ENCODE measurements at places on chromosomes 2 and 18. TPM values are rescaled to one million over a fixed set of nuclear protein-coding genes. Genes with fewer than 3 reads are reported as not detected.

The SCYGR4 gene
- polyA plus RNA-seq, result not detected

The IL1F10 gene
- polyA plus RNA-seq, result not detected

The ANKRD39 gene
- 21.3 TPM for polyA plus RNA-seq

GRCh38 chr2:23523373-23524260 lies 138.6 kb downstream of the KLHL29 start:
- no peak for DNase-seq

The NAT8 gene
- polyA plus RNA-seq, result not detected

GRCh38 chr2:233079953-233080835 lies 20.1 kb downstream of the INPP5D start:
- no peak for DNase-seq

The DPYSL5 gene
- polyA plus RNA-seq, result 11.9 TPM

- DNase-seq, result no peak
Measured at GRCh38 chr2:62363166-62363565, 142.8 kb downstream of the TMEM17 start.

The PLB1 gene
- polyA plus RNA-seq, result 0.08 TPM

GRCh38 chr2:64244037-64244416 lies 99.8 kb upstream of the PELI1 start:
- DNase-seq, result no peak

- DNase-seq, result no peak
Measured at GRCh38 chr2:200751786-200752185, 59.9 kb upstream of the BZW1 start.

- no peak for DNase-seq
Measured at GRCh38 chr2:123958011-123958410, 67.1 kb upstream of the CNTNAP5 start.

- DNase-seq, result no peak
Measured at GRCh38 chr2:234091883-234092282, 41.4 kb downstream of the SPP2 start.

GRCh38 chr18:28831908-28832307 lies 655.0 kb upstream of the CDH2 start:
- DNase-seq, result no peak

DNA sequence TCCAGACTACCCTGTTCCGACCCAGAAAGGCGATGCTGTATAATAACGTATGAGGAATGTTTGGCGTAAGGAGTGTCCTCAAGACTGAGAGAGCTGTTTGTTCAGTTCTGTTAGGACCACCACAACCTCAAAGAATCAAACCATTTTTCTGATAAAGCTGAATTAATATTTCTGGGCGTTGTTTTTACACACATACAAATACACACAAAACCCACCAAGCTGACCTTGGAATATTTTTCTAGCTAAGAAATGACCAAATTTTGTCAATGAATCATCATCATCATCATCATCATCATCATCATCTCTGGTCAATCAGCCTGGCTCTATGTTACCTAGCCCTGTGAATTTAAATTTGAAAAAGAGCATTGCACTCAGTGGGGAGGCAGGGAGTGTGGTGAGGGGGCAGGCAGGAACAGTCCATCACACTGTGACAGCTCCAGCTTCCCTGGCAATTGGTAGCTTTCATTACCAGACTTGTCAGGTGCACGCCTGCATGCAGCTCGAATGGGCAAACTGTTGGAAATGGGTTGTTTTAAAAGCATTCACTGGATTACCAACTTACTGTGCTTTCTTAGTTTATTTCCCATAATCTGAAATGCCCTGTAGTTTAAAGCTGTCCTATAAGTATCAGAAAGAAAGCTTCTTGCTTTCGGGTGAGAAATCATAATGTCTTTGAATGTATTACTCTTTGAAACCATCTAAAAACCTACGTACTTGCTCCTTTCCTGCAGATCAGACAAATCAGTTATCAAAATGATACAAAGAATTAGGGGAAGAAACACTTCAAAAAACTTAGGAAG lies 6.9 kb upstream of the POU3F3 start:
- DNase-seq, result no peak

DNA sequence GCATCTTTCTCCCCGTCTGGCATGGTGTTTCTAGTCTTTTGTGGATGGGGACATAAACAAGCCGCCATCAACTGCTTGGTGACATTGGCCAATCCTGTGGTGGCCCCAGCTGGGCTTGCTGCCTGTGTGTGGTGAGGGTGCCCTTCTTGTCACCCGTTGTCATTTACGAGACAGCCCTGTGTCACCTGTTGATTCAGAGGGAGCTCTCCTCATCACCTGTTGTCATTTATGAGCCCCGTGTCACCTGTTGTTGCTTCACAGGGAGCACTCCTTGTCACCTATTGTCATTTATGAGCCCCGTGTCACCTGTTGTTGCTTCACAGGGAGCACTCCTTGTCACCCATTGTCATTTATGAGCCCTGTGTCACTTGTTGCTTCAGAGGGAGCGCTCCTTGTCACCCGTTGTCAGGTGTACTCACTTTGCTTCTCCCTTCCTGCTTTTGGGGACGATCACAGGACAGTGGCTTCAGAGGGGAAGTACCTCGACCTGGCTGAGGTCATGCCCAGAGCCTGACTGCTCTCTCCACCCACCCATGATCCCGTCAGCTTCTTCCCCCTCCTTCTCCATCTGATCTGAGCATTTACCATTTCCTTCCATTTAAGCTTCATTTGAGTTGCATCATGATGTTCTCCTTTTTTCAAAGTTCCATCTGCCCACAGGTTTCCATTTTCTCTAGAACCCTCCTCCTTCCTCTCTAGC lies 29.1 kb downstream of the HPCAL1 start:
- no peak for DNase-seq

DNA sequence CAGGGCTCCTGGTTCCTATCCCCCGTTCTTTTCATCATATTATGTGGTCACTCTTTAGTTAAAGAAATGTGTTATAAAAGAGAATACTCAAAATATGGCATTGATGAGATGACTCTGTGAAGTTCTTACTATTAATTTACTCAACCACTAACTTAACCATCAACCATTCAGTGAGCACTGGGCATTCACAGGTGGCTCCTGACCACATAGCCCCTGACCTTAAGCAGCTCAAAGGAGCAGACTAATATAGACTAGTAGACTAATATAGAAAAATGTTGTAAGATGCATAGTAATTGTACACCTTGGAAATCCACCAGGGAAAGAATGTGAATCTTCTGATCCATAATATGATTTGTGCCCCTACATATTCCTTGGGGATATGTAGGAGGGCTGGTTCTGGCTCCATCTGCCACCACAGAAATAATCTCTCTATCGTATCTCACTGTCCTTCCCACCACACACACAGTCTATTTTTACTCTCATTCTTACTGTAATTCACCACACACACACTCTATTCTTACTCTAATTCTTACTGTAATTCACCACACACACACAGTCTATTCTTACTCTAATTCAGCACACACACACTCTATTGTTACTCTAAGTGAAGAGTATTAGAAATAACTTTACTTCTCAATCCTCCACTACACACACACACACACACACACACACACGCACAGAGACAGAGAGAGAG lies 188.9 kb upstream of the ITGA4 start:
- no peak for DNase-seq

The CCDC148 gene
- polyA plus RNA-seq, result 0.45 TPM

- no peak for DNase-seq
Measured at GRCh38 chr18:7733642-7734041, 166.5 kb downstream of the PTPRM start.

The MPP4 gene
- not detected for polyA plus RNA-seq

DNA sequence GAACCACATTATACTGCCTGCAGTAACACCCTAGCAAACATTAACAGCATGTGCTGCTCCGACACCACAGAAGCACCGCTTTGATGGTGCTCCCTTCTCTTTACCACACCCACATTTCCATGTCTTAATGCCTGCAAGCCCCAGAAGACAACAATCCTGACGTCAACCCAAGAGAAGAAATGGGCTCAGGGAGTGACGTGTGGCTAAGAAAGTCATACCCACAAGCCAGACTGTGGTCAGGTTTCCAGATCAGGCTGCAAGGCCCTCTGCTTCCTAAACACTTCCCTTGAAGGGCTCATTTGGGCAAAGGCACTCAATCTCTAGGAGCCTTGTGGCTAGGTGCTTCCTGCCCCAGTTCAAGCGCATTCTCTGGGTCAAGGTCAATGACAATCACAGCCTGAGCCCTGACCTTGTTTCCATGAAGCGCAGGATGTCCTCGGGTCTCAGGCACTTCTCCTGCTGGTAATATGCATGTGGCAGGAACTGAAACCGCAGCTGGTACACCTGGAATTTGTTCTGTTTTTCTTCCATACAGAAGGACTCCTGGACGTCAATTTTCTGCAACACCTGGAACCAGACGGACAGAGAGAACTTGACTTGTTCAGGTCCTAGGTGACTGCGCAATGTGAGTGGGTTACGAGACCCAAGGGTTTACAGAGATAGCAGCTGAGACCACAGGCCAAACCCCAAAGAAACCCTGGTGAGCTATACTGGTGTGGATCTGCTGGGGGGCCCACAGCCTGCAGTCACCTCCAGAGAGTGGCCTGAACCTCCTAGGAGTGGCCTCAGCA lies 67.2 kb downstream of the POLR1A start:
- no peak for DNase-seq

The IL36RN gene
- polyA plus RNA-seq, result not detected

- no peak for DNase-seq
Measured at GRCh38 chr2:69685321-69686048, 41.9 kb upstream of the AAK1 start.

GRCh38 chr18:10413722-10414121 lies 40.7 kb upstream of the APCDD1 start:
- DNase-seq, result no peak

- DNase-seq, result no peak
Measured at GRCh38 chr2:222734703-222735014, 63.2 kb downstream of the MOGAT1 start.

The L3MBTL4 gene
- polyA plus RNA-seq, result 1.0 TPM

- no peak for DNase-seq
Measured at GRCh38 chr2:213251618-213252017, 32.6 kb upstream of the SPAG16 start.

DNA sequence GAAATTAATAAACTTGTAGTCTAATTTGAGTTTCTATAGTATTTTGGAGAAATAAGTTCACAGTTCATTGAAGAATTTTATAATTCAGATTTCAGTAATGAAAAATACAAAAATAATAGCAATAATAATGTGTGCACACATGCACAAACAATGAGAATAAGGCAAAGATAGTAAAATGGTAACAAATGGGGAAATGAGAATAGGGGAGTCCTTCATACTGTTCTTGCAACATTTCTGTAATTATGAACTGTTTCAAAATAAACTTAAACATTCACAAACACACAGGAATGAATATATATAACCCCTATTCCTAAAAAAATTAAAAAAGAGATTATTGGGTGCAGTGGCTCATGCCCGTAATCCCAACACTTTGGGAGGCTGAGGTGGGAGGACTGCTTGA lies 63.9 kb downstream of the SPRED2 start:
- no peak for DNase-seq

DNA sequence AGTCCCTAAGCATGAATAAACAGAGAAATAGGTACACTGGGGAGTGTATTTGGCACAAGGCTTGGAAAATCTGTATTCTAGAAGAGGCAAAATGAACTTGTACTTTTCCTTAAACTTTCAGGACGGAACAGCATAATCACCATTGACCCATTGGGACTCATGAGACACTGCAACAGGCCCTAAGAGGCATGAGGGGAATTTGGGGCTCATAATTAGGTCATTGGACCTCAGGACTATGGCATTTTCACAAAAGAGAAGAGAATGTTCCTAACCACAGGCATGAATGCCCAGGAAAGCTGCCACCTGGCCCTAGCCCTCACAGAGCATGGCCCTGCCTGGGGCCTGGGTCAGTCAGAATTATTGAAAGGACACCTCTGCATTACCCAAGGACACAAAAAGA lies 67.9 kb upstream of the PIK3C3 start:
- no peak for DNase-seq

- DNase-seq, result no peak
Measured at GRCh38 chr2:223260681-223261080, 208.7 kb downstream of the KCNE4 start.

- no peak for DNase-seq
Measured at GRCh38 chr18:3798032-3798431, 348.1 kb downstream of the TGIF1 start.

DNA sequence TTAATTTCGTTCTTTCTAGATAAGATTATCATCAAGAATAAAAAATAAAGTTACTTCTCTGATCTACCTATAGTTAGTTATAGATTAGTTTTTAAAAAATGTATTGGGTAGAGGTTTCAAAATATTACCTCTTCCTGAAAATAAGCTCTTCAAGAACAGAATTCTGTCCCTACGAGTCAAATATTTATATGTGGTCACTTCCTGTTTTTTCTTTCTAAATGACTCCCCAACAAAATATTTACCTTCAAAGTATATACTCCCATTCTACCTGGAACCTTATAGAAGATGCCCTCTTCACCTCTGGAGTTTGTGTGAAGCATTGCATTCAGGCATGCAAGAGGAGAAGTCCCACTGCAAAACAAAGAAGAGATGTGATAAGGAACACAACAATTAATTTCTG lies 72.3 kb downstream of the ASXL2 start:
- no peak for DNase-seq

DNA sequence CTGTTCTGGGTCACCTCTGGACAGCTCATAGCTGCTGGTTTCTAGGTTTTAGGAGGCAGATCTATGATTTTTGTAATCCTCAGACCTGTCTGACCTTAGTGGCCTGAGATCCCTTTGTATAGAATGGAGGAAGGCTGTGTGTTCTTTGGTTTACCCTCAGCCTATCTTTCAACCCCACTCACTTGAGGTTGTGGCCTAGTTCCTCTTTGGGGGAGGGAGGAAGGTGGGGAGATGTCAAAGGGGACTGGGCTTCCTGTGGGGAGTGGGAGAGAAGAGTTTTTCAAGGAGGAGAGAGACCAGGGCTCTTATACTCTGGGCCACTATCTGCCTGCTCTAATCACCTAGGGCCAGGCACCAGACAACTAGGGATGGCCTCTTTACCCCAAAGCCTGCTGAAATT lies 28.5 kb downstream of the SEMA4F start:
- DNase-seq, result no peak

GRCh38 chr2:63834401-63834800 lies 7.3 kb upstream of the UGP2 start:
- no peak for DNase-seq

The SIX3 gene
- polyA plus RNA-seq, result 0.02 TPM

GRCh38 chr2:147826278-147827087 lies 18.3 kb upstream of the ACVR2A start:
- no peak for DNase-seq

DNA sequence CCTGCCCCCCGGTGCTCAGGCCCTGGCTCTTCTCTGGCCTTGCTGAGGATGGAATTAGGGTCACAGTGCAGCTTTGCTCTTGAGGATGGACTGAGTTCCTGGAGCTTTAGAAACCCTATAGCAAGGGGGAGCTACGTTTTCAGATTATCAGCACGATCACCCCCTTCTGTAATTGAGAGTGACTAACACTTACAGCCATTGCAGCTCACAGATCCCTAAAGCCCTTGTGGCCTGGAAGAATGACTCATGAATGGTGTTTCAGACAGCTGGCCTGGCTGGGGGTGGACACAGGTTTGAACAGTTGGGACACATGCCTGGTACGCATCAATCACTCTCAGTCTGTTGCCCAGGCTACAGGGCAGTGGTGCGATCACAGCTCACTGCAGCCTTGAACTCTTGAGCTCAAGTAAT lies 79.7 kb upstream of the IGFBP5 start:
- DNase-seq, result no peak

- no peak for DNase-seq
Measured at GRCh38 chr2:20153131-20153851, 71.6 kb downstream of the SDC1 start.

The SLC4A3 gene
- polyA plus RNA-seq, result 8.2 TPM

All from H1 (cell line).